ELR (cell line): ENCODE measurements at places on chromosomes 3 and 15.
A peak's percentile ranks its signal among the peaks of the same experiment; 100 is the strongest.

GRCh38 chr3:42880601-42881451 is 5.1 kb upstream of the CYP8B1 start:
- DNase-seq, result peak; percentile 86

GRCh38 chr3:169861871-169862270 is 7.9 kb downstream of the LRRC31 start:
- DNase-seq, result no peak

GRCh38 chr3:56288258-56288657 is 180.0 kb downstream of the ERC2 start:
- DNase-seq, result no peak

GRCh38 chr3:3686907-3687648 is 112.2 kb upstream of the LRRN1 start:
- no peak for DNase-seq

- no peak for DNase-seq
These were observed 30.3 kb upstream of the ZNF385D start for GRCh38 chr3:21781355-21781754.

GRCh38 chr3:194995922-194996321 is 275.0 kb downstream of the XXYLT1 start:
- DNase-seq, result no peak

DNA sequence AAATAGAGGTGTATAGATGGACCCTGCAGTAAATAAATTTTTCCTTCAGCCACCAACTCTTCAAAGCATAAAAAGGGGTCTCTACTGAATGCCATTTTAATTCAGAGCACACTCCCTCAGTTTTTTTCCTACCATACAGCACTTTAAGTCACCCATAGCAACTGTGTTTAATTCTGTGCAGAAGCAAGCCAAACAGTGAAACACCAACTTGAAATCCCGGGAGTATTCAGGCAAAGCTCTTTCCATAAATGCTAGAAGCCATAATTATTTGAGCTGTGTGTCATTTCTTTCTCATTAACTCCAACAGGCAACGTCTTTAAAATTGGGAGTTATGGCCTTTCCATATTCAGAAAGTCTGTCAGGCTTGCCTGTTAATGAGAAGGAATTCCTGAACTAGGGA is 562.1 kb downstream of the GRM7 start:
- no peak for DNase-seq

- no peak for DNase-seq
These were observed 555.2 kb downstream of the MAGI1 start for GRCh38 chr3:65483480-65483879.

GRCh38 chr15:77846986-77847385 is 214.3 kb upstream of the LINGO1 start:
- DNase-seq, result no peak

GRCh38 chr3:148990236-148990635 is 1.1 kb upstream of the GYG1 start:
- no peak for DNase-seq

- peak; percentile 42 for DNase-seq
These were observed 90.5 kb downstream of the MRPL46 start for GRCh38 chr15:88376574-88377174.

DNA sequence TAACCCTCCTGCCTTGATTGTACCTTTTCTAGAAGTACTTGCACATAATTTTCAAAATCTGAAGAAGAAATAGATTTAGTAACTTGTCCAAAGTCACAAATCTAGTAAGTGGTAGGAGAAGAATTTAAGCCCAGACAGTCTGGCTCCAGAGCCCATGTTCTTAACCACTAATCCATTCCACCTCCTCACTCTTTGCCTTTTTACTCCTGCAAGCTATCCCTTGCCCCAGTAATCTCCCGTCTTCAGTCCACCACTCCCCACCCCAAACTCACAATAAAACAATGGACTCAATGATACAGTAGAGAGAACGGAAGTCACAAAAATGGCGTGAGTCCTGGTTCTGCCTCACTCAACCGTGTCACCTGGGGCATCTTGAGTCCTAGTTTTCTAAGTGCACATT is 48.7 kb downstream of the SETMAR start:
- no peak for DNase-seq

DNA sequence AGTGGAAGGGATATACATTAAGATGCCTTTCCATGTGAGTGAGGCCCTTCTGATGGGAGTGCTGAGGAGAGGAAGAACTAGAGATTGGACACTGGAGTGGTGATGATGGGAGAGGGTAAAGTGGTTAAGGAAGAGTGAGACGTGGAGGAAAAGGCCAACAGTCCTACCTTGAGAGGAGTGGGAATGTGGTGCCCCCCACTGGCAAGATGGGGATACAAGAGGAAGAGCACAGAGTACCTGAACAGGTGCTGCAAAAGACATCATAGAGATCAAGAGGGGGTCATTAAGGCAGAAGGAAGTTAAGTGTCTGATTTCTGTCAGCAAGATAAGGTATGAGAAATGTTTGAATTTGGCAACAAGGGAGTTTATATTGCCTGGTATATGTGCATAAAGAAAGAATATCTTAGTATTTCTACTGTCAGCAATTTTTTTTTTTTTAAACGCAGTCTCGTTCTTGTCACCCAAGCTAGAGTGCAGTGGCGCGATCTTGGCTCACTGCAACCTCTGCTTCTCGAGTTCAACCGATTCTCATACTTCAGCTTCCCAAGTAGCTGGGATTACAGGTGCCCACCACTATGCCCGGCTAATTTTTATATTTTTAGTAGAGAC is 34.0 kb downstream of the ARIH2 start:
- peak; percentile 20 for DNase-seq

- peak; percentile 4 for DNase-seq
These were observed 70.3 kb downstream of the SCN5A start for GRCh38 chr3:38579141-38579540.

DNA sequence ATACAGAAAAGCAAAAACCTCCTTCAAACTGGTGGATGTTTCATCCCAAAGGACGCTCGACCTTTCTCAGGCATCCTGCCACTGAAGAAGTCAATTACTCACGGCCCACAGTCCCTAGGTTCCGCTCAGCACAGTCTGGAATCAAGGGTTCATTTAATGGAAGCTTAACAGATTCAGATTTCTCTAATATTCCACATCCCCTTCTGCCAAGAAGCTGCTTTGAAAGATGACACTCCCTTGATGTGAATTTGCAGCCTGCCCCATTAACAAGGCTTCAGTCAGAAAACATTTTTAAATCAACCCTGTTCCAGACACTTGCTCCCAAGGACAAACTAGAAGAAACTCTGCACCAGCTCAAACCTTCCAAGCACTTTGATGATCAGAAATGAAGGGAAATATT is 81.2 kb downstream of the LIPC start:
- no peak for DNase-seq

DNA sequence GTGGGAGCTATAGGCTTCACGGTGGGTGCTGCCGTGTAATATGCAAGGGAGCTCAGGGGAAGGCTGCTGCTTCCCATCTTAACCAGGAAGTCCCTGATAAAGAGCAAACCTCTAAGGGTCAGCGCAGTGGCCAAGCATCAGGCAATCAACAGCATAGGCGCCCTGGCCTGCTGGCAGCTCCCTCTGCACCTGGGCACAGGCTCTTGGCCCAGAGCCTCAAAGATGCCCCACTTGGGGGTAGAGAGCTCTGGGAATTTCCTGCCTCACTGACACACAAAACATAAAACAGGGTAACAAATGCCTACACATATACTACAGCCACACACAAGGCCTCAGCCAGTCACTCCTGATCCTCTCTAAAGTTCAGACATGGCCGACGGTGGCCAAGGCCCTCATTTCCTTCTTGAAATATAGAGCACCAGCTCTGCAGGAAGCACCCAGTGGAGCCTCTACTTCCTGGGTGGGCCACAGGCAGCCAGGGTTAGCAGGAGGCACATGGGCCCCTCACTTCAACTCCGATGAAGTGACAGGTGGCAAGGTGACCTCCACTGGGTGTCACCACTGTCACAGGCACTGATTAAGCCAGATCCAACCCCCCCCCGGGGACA is 20.5 kb downstream of the SLC41A3 start:
- no peak for DNase-seq

- no peak for DNase-seq
These were observed 7.5 kb downstream of the GOLGA6L2 start for GRCh38 chr15:23439513-23439912.

DNA sequence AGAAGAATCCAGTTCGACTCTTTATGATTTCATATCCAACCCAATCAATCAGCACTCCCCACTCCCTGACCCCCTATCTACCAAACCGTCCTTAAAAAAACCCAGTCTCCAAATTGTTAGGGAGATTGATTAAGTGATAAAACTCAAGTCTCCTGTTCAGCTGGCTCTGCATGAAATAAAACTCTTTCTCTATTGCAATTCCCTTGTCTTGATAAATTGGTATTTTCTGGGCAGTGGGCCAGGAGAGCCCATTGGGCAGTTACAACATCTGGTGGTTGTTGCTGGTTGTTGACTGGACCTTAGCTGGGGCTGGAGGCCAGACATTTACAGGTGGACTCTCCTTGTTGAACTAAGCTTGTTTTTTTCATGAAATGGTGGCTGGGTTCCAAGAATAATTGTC is 642.3 kb downstream of the ROBO2 start:
- DNase-seq, result no peak

GRCh38 chr3:183822631-183823030 is 2.7 kb downstream of the MAP6D1 start:
- no peak for DNase-seq

DNA sequence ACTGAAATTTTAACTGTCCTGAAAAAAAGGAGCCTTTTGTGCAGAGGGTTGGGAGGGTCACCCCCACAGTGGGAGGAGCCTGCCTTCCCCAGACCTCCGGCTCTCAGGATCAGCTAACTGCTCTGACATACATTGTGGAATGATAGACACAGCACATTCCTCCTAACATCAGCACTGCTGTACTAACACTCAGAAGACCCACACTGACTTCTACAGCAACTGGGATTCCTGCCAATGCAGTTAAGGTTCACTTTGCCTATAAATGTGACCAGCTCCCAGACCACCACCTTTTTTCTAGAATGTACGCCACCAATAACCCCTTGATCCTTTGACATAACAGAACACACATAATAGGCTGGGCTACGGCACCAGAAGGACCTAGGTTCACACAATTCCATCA is 3.2 kb downstream of the CPEB1 start:
- no peak for DNase-seq

DNA sequence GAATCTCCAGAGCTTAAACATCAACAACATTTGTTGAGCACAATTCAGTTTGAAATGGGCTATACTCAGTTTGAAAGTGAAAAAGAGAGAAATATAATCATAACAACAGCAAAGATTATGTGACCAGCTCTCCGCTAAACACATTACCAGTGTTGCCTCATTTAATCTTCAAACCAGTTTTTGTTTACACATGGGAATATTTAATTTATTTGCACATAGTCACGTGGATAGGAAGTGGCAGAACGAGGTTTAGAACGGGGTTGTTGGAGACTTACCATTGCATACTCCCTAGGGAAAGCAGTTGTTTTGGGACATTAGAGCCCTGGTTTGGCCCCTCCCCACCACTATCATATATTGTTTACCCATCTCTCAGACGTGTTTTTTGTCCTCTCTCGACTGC is 77.2 kb downstream of the IL1RAP start:
- DNase-seq, result no peak

DNA sequence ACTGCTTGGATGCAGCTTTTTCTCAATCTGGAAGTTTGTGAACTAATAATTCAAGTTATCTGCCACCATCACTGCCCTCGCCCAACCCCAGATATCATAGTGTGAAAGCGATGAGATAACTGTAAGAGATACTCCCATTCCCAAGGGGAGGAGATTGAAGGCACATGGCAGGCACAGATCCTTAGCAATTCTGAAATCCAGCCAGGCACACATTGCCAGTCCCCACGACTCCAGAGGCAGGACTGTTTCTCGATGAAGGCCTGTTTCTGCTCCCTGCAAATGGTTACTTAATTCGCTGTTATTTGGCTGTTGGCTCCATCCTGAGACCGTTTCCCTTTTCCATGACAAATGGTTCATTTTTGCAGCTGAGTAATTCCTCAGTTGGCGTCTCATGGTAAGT is 63.2 kb upstream of the NEDD4 start:
- no peak for DNase-seq

GRCh38 chr3:6512172-6512800 is 348.6 kb upstream of the GRM7 start:
- no peak for DNase-seq

DNA sequence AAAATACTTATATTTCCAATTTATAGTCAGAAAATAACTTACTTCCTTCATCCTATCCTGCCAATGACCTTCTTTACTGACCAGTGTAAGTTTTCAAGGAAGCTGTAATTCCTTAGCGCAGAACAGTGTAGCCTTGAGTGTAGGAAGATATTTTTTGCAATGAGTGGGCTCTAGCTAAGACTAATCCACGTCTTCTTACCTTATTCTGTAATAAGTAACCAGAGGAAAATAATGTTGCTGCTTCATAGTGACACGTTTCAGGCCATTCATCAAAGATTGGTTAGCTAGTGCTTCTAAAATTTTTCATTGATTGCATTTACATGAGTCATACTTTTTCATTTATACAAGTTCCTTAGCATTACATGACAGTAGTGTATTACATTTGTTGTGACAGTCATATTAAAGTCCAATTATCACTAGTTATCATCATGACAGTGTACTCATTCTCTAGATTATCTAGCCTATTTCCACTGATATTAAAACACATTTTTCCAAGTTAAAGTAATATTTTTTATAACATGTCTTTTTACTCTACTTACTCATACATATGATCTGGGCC is 403.8 kb upstream of the EPHA3 start:
- no peak for DNase-seq

- DNase-seq, result no peak
These were observed 279.8 kb downstream of the ZPLD1 start for GRCh38 chr3:102714567-102714966.

GRCh38 chr3:107201146-107201545 is 176.1 kb upstream of the CCDC54 start:
- no peak for DNase-seq

DNA sequence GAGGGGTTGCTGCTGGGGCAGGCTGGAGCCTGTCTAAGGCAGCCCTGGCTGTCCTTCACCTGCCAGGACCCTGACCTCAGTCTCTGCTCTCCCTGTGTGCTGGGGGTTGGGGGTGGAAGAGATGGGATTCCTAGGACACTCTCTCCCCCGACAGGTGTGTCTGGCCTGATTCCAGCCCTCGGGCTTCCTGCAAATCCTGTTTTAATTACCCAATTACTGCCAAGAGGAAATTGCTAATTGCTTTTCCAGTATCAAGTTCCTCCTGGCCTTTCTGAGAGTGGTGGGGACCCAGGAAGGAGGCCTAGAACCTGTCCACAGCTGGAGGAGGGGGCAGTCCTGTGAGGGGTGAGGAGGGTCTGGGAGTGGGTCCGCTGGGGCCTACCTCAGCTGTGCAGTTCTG is 15.8 kb downstream of the PLXNA1 start:
- DNase-seq, result no peak

DNA sequence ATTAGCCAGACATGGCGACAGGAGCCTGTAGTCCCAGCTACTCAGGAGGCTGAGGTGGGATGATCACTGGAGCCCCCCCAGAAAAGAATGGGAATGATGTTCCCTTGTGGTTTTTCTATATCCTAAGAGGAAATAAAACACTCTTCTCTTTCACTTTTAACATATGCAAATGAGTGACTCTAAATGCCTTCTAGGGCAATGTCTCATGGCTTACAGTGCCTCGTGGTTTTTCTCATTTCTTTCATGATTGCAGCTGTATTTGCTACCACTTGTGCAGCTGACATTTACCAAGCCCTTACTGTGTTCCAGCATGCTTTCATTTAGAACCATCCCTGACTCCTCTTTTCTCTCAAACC is 26.4 kb downstream of the STOML1 start:
- peak; percentile 73 for DNase-seq

GRCh38 chr3:25576831-25577454 is 87.8 kb downstream of the TOP2B start:
- no peak for DNase-seq
